ENCODE measurements at places on chromosomes 1 and 21.

DNA sequence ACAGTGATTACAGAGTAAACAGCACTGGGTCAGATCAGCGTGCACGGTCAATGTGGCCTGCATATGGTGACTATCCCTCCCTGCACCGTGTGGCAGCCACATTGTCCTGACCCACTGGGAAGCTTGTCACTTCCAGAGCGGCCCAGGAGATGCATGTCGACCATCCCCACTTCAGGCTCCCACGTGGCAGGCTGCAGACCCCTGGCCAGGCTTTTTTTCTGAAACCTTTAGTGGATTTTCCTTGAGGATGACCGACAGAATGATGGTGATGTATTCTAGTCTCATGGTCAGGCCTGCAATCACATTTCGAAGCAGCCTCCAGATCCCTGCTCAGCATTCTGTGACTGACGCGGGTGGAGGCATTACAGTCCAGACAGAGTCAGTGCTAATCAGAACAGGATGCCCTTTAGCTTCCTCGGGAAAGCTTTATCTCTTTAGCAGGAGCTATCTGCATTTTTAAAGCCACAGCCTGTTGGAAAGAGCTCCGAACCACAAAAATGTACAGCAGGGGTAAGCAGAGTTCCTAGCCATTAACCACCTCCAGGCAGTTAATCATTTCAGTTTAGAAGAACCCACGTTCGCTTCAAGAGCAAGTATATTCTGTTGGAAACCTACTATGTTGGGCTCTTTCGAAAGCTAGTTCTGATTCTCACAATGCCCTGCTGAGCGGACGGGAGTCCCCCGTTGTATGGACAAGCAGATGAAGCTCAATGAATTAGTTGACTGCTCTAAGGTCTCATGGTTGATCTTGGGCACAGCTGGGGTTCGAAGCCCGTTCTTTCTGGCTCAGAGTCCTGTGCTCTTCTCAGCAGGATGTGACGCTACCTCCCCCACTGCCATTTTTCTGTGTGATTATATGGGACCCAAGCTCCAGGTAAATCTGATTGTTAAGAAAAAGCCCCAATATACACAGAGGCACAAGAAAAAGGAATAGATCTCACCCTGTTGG, 56.5 kb downstream of the IRF2BP2 start:
- no peak for DNase-seq

DNA sequence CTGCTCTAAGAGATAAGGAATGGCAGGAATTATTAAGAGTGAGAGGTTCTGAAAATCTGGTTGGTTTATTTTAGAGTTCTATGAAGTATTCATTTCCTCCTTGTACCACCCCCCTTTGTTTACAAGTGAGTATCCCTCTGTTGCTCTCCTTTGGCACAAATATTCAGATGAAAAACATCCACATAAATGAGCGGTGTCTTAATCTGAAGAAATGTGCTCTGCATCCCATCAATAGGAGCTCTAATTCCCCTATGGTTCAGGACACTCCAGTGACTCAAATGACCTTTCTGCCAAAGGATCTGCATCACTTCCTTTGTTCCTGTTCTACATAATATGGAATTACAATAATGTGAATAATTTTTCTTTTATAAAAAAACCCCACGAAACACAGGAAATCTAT, 16.6 kb downstream of the DDAH1 start:
- DNase-seq = peak; percentile 96

DNA sequence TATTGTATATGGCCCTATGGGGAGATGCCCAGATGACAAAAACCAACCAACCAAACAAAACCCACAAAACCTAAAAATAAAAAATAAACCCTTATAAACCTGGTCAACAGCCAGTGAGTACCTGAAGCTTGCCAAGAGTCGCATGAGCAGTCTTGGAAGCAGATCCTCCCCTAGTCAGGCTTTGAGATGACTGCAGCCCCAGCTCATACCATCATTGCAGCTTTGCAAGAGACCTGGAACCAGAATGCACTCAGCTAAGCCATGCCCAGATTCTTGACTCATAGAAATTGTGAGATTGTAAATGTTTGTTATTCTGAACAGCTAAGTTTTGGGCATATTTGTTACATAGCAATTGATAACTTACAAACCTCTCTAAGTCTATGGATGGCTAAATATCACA, 326.8 kb downstream of the HLX start:
- no peak for DNase-seq

DNA sequence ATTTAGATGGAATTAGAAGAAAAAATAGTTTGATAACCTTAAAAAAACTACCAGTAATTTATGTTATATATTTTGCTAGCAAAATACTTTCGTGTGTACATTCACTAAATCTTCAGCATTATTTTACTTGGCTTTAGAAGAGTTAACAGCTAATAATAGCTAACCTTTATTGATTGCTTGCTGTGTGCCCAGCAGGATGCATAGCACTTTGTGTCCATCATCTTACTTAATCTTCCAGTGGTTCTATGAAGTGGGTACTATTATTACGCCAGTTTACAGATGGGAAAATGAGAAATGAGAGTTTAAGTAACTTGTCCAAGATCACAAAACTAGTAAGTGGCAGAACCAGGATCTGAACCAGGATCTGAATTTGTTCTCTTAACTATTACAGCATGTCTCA, 41.7 kb upstream of the GPR25 start:
- DNase-seq = no peak

DNA sequence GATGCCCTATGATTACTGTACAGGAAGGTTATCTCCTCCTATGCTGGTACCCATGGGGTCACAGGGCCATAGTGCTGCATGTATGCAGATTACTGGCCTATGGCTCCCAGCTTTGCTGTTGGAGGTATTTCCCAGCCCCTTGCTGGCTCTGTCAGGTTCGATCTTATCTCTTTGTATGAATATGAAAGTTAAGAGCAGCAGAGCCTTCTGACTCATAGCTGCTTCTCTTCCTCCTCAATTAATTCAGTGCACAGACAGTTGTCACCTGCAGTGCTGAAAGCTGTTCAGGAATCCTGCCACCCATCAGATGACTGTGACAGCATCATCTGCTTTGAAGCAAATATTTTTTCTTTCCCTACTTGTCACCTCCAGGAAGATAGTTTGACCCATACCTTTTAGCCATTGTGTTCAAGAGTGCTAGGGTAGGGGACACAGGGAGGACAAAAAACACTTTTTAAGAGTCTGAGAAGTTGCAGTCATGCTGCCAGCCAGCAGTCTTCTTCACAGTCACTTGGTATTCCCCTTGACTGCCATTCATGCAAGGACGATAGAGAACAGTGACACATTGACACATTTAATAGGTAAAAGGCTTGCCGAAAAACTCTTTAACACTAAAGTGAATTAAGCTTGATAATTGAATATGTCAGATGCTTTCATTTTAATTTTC, 73.1 kb downstream of the KIF1B start:
- no peak for DNase-seq

DNA sequence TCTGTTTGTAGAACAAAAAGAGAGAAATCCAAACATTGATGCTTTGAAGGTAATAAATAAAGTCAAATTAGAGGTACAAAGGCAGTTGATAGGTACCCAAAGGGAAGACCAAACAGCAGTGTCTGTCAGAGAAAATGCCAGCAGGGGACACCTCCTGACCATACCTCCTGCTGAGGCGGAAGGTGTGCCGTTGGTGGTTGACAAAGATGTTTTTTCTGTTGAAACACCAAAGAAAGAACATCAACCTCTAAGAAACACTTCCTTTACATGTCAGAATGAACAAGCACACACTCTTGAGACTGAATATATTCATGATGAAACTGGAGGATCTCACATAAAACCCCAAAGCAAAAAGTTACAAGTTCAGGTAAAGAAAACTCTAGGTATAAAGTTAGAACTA, 128.3 kb downstream of the MACF1 start:
- no peak for DNase-seq

DNA sequence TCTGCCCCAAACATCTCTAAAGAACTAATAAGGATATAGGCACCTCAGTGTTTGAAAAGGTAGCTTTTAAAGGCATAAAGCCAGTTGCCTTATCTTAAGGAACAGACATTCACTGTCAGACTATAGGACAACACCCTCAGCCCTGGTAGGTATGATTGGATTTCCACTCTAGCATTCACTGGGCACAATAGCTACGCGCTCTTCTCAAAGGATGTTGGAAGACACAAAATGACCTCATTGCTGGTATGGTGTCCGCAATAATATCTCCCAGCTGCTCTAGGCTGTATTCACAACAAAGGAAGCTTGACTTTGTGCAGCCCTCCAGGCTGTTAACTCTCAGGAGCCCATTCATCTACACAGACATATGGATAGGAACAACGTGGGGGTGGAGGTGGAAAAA, 119.4 kb upstream of the CXADR start:
- no peak for DNase-seq

DNA sequence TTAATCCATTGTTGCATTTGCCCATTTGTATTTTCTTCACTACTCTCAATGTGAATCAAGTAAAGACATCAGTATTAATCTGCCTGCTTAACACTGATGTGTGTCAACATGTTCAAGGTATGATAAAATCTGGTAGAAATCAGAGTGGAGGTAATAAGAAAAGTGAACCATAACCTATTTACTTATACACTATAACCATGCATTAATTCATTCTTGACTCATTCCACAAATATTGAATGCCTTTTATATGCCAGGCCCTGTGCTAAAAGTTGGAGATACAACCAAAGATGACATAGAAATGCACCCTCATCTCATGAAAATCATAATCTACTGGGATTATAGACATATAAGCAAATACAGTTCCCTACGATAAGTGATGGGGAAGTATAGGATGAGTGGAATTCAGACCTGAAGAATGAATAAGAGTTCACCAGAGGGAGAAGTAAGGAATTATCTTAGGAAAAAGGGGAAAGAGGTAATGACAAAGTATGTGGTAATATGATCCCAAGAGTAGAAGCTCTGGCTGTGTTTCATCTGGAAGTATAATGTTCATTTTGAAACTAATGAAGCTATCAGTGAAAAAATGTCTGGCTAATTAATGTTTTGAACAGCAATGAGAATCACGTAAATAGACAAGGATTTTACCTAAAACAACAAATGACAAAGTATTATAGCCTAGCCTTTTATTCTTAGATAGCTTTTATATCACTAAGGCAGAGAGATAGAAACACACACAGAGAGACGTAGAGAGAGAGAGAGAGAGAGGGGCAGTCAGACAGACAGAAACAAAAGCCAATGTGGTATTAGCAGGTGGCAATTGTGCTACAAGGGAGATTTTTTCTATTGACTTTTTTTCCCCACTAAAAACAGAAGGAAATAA, 7.0 kb upstream of the RWDD3 start:
- no peak for DNase-seq

GRCh38 chr1:94279038-94279437, 41.7 kb upstream of the ARHGAP29 start:
- DNase-seq = no peak

- no peak for DNase-seq
These were observed 45.2 kb downstream of the MAN1A2 start for GRCh38 chr1:117412472-117412871.

- no peak for DNase-seq
These were observed 51.0 kb upstream of the F3 start for GRCh38 chr1:94592571-94592920.

- no peak for DNase-seq
These were observed 456.5 kb downstream of the DPYD start for GRCh38 chr1:97464305-97464704.

DNA sequence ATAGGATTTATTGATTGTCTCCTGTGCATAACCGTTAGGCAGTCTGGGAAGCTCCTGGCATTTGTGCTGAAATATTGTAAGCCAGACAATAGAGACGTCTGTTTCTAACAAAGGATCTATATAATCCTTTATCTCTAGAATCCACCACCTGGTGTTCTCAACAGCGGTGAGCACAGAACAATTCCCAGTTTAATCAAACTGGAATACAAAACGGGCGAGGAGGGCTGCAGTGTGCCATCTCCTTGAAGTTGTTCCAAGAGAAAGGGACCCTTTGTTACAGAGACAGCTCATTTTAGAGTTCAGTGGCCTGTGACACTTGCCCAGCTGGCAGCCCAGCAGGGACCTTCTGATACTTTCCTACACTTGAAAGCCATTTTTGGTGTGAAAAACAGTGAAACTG, 162.8 kb upstream of the IVNS1ABP start:
- no peak for DNase-seq

DNA sequence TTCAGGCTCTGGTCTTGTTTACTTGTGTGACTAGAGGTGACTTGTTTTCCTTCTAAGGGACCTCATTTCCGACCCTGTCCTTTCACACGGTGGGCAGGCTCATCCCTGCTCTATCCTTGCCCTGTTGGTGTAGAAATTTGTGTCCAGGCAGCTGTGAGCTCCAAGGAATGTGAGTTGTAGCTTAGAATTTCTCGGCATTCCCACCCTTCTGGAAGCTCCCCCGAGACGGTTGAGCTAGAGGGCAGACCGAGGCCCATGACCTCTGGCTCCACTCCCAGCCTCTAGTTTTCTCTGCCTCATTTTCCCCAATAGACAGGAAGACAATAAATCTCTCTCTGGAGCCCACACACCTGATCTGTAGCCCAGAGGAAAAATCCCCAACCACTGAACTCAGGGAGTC, 100.9 kb downstream of the NAV1 start:
- no peak for DNase-seq

DNA sequence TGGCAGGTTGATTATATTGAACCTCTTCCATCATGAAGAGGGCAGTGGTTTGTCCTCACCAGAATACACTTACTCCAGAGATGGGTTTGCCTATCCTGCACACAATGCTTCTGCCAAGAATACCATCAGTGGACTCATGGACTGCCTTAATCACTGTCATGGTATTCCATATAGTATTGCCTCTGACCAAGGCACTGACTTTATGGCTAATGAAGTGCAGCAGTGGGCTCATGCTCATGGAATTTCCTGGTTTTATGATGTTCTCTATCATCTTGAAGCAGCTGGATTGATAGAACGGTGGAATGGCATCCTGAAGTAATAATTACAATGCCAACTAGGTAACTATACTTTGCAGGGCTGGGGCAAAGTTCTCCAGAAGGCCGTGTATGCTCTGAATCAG, 16.6 kb upstream of the GBP6 start:
- no peak for DNase-seq

DNA sequence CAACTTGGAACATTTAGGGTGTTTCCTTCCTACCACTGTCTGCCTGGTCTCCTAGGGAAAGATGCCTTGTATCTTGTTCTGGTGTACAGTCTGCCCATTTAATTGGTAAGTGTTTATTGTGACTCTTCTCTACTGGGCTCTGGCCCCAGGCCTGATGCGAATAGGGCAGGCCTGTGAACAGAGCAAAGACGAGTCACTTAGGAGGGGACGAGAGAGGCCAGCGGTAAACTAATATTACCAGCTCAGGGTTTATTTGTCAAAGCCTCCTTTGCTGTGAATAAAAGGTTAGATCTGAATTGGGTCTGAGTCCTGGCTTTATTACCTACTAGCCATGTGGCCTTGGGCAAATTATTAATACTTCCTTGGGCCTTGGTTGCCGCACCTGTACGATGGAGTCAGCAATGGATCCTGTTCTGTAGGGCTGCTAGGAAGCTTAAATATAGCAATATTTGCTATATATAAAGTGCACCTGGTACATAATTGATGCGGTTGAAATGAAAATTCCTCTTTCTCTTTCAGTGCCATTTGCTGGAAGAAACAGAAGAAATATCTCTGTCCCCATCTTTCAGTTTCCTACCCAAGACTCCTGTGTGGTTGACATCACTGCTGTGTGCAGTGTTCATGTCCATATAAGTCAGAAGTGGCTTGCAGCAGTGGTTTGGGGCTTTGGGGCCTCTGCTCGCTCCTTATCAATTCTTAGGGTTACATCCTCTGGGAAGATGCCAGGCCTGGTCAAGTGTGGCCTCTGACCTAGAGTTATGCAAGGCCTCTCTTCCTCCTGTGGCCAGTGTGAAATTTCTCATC, 32.4 kb downstream of the MAPKAPK2 start:
- no peak for DNase-seq

GRCh38 chr21:37560385-37560784, 193.8 kb downstream of the DYRK1A start:
- DNase-seq = no peak

- DNase-seq = no peak
These were observed 22.3 kb downstream of the CTTNBP2NL start for GRCh38 chr1:112418099-112418892.

All from pulmonary artery endothelial cell (primary cell).